ENCODE measurements at places on chromosomes 11 and 22. TPM values are rescaled to one million over a fixed set of nuclear protein-coding genes. Genes with fewer than 3 reads are reported as not detected.

SLC36A4 gene
- 24.5 TPM for polyA plus RNA-seq

UCP3 gene
- 1.5 TPM for polyA plus RNA-seq

FOSL1 gene
- 55.8 TPM for polyA plus RNA-seq

OR6A2 gene
- not detected for polyA plus RNA-seq

GRCh38 chr11:124202951-124203350 lies 19.8 kb downstream of the OR10D3 start:
- DNase-seq, result no peak

DNA sequence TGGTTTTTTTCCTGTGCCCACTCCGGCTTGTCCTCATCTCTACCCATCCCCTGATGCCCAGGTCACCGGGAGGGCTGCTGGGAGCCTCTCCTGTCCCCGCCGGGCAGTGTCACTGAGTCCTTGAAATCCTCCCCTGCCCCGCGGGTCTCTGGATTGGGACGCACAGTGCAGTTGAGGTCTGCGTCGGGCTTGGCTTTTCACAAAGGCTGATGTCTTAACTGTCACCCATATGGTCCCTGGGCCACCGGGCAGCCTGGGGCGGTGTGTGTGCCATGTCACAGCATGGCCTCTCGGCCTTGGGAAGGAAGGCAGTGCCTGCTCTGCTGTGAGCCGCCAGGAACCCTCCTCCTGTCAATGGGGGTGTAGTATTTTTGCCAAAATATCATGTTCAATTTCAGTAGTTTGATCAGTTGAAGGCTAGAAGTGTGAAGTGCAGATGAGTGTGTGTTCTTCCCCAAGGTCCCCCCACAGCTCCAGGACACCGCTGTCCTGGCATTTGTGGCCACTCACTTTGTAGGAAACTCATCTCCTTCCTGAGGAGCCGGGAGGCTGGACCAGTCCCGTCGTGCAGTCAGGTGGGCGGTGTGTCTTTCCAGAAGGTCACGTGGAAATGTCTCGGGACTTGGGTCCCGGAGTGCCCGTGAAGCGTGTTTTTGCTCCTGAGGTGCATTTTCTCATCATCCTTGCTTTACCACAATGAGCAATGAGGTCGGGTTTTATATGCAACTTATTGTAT lies 37.6 kb downstream of the CTTN start:
- no peak for DNase-seq

DGKZ gene
- 30.7 TPM for polyA plus RNA-seq

GRCh38 chr11:107898270-107898669 lies 30.0 kb upstream of the RAB39A start:
- peak; percentile 53 for DNase-seq

TAGLN gene
- polyA plus RNA-seq, result 296 TPM

GRCh38 chr11:116776522-116776984 lies 3.8 kb upstream of the BUD13 start:
- DNase-seq, result no peak

- no peak for DNase-seq
Measured at GRCh38 chr11:108220721-108221336, 1.6 kb downstream of the NPAT start.

DNA sequence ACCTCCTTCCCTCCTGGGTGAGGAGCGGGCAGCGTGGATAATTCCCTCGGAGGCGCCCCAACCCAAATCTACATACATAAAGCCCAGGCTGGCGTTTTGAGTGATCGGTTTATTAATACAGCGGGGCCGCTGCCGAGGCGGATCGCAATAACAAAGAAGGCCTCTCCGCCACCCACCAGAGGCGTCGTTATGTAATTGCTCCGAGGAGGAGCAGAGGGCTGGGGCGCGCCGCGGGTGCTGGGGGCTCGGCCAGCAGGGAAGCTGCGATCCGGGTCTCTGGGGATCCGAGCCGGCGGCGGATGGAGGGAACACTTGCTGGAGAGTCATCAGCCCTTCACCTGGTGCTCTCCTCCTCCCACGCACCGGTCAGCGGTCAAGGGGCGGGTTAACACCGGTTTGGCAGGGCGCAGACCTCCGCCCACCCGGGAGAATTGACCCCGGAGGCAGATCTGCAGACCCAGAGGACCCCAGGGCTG lies 6.4 kb upstream of the TP53I11 start:
- DNase-seq, result no peak

All from A549 (cell line).